ENCODE measurements at places on chromosomes 3 and 15. TPM values are rescaled to one million over a fixed set of nuclear protein-coding genes. Genes with fewer than 3 reads are reported as not detected.

GRCh38 chr3:23822559-23822958, 16.8 kb downstream of the UBE2E1 start:
- no peak for DNase-seq

DNA sequence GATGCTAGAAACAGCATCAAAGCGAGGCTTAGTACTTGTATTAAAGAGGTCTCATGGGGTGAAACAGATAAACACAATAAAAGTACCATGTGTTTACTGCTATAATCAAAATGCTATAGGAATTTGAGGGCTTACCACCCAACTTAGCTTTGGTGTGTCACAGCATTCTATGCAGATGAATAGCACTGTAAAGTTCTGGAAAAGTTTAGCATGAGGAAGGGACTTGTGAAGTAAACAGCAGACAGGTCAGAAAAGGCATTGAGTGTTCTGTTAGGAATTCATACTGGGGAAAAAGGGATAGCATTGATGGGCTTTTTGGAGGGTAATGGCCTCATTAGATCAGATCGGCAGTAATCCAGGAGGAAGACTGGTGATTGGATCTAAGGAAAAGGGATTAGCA, 505.3 kb downstream of the NLGN1 start:
- DNase-seq = no peak

DNA sequence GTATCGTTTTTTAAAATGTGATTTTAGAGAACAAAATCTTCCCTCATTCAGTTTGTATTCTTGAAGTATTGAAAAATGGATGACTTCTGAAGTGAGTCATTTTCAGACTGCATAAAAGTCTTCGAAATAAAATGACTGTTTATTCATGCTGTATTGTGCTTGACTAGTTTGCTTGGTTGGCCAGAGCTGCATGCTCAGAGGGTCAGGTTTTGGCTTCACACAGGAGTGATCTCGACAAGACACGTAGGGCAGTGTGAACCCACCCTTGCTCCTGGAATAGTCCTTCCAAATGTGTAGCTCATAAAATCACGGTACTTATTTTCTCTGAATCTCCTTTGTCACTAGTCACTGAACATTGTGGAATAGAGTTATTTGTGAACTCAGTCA, 73.3 kb downstream of the FNDC3B start:
- DNase-seq = no peak

DNA sequence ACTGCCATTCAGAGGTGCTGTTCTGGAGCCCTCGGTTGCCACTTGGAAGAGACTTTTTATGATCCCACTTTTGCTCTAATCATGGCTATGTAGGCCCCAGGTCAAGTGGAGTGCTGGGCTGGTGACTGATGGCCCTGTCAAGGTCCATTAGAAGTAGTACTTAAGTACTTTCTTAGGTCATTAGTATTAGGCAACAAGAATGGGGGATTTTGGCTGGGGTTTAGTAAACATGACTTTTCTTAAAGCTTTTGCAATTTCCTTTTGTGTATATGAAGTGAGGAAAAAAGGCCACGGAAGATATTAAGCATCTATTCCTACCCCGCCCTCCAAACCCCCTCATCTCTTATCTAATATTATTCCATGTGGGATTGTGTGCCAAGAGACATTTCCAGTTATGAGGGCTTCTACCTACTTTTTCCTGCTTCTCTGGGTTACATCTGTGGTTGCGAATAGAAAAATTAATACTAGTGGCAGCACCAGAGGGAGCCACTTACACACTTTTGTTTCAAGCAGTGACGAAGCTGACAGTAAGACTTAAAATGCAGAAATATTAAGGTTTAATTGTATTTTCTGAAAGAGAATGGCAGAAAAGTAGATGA, 13.9 kb downstream of the NLGN1 start:
- DNase-seq = peak; percentile 60

GRCh38 chr15:89693696-89694095, 3.1 kb downstream of the WDR93 start:
- no peak for DNase-seq

DNA sequence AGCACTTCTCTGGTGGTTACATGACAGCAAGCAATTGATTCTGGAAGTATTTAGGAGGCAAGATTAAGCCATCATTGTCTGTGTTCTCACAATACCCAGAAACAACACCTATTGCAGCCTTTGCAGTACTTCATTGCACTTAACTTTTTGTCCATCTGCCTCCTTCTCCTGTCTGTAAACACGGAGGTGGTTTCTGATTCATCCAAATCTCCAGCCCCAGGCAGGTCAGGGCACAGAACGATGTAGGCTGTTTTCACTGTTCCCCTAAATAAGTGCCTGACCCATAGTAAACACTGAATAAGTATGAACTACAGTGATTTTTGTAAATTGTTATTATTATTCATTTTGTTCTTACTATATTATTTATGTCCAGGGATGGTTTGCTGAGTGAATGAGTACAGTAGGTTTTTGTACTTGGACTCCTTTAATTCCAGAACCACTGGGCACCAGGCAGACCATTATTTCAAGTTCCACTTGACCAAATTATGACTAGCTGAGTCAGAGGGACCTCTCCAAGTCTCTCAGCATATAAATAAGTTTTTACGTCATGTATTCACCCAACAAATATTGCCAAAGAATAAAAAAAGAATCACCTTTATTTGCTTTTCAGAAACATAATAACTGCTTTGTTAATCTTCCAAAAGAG, 283.3 kb upstream of the TRIM42 start:
- DNase-seq = no peak

DNA sequence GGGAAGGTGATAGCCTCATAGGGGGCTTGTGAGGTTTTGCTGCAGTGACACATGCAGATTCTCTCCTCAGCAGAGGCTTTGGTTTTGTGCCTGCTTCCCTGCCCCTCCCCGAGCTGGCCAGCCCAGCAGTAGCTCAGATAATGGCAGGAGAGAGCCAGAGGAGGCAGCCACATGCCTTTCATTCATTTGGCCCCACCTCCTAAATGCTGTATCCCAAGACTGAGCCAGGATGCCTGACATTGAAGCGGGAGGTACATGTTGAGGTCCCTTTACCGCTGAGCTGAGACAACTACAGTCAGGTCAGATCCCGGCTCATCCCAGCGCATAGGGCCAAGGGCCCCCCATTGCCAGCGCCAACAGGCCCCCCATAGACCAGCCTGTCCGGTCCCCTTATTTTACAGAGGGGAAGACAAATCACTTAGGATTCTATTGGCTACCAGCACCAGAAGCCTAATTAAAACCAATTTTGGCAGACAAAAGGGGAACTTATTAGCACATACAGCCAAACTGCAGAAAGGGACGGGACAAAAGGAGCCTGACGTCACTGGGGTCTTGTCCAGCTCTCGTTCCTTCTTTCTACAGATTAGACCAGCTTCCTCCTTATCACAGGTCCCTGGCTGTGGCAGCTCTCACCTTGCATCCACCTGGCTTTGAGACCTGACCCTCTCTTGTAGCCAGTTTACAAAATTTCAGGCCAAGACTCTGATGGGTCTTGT, 12.1 kb upstream of the POLG start:
- DNase-seq = no peak

DNA sequence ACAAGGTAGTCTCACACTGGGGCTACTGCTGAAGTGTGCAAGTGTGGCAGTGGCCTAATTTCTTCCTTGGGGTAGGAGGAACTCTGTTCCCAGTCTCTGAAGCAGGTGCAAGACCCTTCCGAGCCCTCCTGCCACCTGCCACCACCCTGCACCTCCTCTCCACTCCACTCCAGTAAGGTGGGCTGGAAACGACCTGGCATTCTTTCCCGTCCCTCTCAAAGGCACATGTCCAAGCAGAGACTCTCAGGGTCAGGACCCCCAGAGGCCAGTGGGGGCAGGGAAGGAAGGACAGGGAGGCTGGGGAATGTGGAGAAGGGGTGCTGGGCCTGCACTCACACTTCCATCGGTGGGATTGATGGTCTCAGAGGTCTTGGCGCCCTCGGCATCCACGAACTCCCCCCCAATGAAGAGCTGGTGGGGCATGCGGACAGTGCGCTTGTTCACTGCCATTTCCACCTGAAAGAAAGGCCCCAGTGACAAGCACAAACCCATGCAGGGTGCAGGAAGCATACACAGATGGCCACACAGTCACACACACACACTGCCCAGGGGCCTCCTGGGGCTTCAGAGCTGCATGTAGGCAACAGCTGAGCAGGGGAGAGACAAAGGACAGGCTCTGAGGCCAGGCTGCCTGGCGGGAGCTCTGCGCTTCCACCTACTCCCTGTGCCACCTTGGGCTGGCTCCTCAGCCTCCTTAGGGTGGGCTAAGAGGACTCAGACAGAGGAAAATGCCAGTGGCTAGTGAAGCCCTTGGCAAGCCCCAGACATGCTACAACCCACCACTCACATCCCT, 43.8 kb downstream of the ALDH1L1 start:
- DNase-seq = no peak

DNA sequence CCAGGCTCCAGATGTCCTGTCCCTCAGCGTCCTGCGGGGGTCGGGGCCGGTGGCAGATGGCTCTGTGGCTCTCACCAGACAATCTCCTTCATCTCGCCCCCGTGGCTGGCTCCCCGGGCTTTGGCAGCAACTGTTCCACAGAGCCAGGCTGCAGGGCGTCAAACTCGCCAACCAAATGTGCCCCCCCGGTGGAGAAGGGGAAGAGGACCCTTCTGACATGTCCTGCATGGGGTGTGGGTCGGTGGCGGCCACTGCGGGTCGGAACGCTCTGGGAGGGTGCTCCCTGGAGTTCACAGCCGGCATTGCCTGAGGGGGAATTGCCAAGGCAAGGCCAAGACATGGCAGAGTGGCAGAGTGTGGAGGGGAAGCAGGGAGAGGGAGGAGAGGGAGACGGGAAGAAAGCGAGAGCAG, 36.0 kb downstream of the BDH1 start:
- DNase-seq = no peak

- DNase-seq = peak; percentile 45
Observed at GRCh38 chr3:44914936-44915335, 40.5 kb downstream of the TGM4 start.

DNA sequence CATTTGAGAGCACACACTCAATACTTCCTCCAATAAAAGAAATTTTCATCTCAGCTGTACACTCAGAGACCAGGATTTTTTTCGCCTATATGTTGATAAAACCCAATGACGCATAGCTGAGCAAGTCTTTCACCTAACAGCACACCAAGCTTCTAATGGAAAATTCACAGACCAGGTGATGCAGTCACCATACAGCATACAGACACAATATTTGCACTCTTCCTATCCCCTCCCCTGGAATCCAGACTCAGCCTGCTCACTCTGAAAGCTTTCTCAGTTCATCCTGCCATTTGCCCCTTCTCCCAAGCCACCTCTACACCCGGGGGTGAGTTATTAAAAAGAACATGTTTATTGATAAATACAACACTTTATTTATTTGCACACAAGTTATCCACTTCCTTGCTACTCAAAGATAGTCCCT, 1.7 kb downstream of the TBC1D5 start:
- peak; percentile 68 for DNase-seq

GRCh38 chr3:16227566-16227965, 37.2 kb downstream of the DPH3 start:
- no peak for DNase-seq

DNA sequence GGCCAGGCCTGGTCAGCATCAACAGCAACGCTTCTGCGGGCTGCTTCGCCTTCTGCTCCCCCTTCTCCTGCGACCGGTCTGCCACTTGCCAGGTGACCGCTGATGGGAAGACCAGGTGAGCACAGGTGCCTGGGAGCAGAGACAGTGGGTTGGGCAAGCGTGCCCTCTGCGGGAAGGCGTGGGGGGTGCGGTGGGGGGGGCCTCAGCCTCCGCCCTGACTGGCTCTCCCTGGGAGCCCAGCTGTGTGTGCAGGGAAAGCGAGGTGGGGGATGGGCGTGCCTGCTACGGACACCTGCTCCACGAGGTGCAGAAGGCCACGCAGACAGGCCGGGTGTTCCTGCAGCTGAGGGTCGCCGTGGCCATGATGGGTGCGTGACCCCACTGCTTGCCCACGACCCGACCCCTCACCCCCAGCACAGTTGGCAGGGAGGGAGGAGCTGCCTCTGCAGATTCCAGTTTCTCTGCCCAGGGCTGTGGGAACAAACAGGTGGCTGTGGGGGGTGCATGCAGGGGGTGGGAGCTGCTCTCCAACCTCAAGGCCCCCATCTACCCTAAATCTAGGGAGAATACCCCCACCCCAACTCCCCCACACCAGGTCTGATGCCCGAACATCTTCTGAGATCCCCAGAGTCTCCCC, 8.8 kb downstream of the STAB1 start:
- DNase-seq = no peak

- no peak for DNase-seq
Observed at GRCh38 chr3:151113343-151113742, 27.9 kb downstream of the MED12L start.

GRCh38 chr3:58723173-58723572, 56.6 kb upstream of the FAM3D start:
- DNase-seq = peak; percentile 16

GRCh38 chr15:60118626-60119025, 114.5 kb downstream of the FOXB1 start:
- DNase-seq = no peak

GRCh38 chr3:126644615-126645014, 10.3 kb downstream of the TXNRD3 start:
- no peak for DNase-seq

DNA sequence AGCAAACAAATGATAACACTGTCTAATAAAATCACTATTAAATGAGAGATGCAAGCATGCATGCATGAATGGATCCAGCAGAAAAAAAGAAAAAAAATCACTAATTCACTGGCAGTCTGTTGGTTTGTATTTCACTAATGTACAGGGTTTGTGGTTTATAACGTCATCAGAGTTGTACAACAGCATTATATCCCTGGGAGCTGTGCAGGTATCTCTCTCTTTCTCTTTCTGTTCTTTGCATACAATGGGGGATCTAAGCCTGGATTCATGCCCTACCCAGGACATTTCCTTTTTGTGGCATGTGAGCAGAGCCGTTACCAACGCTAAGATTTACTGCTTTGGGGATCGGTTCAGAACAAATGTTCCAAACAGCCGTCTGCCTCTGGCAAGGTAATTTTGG, 229.5 kb downstream of the SOX2 start:
- no peak for DNase-seq

GRCh38 chr3:64306745-64307144, 81.5 kb upstream of the PRICKLE2 start:
- DNase-seq = no peak

DNA sequence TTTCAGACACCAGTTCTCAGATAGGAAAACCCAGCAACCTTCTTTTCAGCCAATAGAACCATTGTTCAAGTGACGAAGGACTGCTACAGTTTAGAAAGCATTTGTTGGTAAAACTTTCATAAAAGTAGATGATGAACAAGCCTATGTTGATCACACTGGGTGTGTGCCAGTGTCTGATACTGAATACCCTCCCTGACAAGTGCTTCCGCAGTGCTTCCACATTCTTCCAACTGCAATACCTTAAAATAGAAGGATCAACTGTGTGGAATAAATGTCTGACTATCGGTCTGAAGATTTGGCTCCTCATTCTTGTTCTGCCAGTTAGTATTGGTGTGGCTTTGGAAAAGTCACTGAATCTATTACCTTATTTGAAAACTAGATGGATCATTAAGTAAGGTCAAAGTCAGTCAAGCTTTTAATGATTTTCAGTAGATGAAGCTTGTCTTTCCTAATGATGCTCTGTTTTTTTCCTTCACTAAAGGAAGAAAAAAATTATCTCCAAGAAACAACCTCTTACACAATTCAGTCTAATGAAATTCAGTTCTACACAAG, 479.4 kb upstream of the CBLB start:
- no peak for DNase-seq

The ENTPD3 gene
- total RNA-seq = 2.2 TPM

The NTRK3 gene
- 4.9 TPM for total RNA-seq

The SLC6A11 gene
- total RNA-seq = 1.5 TPM

The BSN gene
- 0.37 TPM for total RNA-seq

The NPAP1 gene
- total RNA-seq = 1.2 TPM

The CNTN3 gene
- 12.1 TPM for total RNA-seq

The CMSS1 gene
- 6.9 TPM for total RNA-seq

The RPUSD2 gene
- total RNA-seq = 11.5 TPM

The ZNF80 gene
- total RNA-seq = not detected

The FXR1 gene
- total RNA-seq = 116 TPM

The CCDC33 gene
- 0.32 TPM for total RNA-seq

The AMT gene
- total RNA-seq = 19.0 TPM

The TAMM41 gene
- total RNA-seq = 10.2 TPM

Measured in hepatocyte (in vitro differentiated cells).